ENCODE measurements at places on chromosomes 5 and 9.

DNA sequence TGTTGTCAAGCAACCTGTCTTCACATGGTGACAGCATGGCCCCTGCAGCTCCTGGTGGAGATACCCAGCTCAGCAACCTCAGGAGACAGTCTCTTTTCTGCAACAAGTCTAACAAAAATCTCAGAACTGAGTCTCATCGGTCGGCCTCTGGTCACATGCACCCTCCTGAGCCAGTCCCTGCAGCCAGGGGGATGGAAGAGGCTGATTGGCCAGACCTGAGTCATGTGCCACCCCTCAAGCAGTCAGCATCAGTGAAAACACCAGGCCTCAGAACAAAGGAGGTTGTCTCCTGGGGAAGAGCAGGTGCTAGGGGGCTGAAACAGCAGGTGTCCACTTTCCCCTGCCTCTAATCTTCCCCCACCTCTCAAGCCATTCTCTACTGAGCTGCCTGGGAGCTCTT, 54.4 kb downstream of the SMIM23 start:
- peak; percentile 46 for DNase-seq

DNA sequence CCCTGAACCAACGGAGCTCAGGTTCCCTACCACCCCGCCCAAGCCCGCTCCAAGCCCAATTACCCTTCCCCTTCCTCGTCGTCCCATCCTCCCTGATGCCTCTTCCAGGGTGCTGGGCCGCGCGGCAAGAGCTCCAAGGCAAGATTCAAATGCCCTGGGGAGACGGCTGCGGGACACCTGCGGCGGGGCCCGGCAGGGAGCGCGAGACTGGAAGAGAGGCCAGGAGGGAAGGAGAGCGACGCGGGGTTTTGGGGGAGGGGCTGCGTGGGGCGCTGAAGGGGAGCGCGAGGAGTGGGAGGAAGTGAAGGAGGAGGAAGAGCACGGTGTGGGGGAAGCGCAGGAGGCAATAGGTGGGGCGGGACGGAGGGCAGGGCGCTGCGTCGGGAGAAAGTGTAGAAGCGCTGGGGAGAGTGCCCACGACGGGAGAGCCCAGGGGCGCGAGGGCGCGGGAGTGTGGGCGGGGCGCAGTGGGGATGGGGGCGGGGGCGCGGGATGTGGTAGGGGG, 975 bp upstream of the NXNL2 start:
- no peak for DNase-seq

DNA sequence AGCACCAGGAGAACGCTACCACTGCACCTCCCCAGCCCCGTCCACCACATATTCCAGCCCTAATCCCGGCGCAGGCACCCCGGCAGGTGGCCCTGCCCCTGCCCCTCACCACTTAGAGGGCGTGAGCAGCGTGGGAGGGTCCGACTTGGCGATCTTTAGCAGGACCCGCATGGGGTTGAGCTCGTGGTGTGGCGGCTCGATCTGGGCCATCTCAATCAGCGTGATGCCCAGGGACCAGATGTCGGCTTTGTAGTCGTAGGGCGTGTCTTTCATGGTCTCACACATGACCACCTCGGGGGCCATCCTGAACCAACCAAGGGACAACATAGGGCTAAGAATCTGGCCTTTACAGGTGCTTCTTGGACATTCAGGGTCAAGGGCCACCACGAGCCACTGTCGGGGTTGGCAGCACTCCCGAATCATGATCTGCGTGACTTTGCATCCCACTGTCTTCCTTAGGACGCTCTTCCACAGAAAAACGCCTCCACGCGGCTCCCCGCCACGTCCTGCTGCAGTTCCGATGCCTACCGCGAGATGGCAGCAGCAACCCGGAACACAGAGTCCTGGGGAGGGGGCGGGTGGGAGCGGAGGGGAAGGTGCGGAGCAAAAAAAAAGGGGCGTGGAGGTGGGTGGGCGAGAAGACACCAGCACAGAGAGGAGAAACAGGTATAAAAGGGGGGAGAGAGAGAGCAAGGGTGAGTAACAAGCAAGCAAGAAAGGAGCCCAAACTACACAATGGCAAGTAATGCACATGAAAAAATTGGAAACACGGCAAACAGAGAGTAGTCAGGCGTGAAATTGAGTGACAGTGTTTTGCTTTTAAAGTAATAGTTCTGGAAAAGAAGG, 81.3 kb downstream of the STK10 start:
- DNase-seq = peak; percentile 6

DNA sequence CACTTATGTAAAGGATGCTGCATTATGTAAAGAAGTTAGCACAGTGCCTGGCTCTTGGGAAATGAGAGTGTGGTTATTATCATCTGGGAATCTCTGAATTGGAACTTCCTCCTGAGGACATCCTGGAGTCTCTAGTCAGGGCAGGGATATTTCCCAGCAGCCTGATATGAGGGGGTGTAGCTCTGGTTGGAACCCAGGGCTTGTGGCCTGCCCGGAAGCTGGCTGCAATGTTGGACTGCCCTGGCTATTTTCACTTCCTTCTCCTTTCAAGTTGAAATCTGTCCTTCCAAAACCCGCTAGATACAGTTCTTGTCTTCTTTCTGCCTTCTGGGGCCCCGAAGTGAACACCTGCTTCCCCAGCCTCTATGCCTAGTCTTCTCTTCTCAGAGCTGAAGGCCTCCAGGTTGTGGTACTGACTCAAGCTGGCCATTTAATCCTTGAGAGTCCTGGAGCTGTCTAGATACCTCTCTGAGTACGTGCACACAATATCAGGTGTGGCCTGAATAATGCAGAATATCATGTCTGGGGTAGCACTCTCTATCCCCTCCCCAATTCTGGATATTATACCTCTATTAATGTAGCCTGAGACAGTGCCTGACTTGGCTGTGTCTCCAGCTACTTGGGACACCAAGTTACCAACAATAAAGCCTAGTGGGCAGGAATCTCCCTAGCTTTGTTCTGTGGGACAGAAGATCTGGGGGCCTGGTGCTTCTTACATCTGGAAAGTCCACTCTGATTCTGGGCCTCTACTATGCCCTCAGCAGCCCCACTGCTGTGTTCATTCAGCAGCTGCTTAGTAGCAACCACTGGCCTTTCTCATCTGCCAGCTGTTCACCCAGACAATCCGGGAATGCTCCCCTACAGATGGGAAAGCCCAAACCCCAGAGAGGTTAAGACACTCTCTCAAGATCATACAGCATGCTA, 45.0 kb downstream of the SLC6A7 start:
- DNase-seq = no peak

- DNase-seq = no peak
Observed at GRCh38 chr9:131017067-131017466, 8.1 kb downstream of the LAMC3 start.

Data from NCI-H1092 treated with DMSO at 0.1 percent for 48 hours (cell line).